CD4-positive, CD25-positive, alpha-beta regulatory T cell (primary cell): ENCODE measurements at places on chromosomes 4 and X.
A peak's percentile ranks its signal among the peaks of the same experiment; 100 is the strongest.

GRCh38 chrX:8049827-8050226 is 121.2 kb downstream of the VCX2 start:
- DNase-seq, result no peak

GRCh38 chr4:3261411-3262207 is 12.7 kb downstream of the MSANTD1 start:
- DNase-seq, result no peak

DNA sequence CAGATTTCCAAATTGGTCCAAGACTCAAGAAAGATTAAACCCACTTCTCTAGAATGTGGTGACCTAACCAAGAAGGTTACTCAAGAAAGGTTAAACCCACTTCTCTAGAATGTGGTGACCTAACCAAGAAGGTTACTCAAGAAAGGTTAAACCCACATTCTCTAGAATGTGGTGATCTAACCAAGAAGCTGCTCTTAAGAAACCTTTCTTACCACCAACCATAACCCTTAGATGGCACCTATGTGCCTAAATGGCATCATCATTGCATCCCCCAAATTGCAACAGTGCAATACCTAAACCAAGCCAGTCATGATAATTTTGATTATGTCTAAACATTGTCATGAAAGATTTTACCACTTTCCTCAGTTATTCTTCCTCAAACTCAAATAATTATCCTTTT is 49.2 kb downstream of the IDS start:
- DNase-seq, result no peak

DNA sequence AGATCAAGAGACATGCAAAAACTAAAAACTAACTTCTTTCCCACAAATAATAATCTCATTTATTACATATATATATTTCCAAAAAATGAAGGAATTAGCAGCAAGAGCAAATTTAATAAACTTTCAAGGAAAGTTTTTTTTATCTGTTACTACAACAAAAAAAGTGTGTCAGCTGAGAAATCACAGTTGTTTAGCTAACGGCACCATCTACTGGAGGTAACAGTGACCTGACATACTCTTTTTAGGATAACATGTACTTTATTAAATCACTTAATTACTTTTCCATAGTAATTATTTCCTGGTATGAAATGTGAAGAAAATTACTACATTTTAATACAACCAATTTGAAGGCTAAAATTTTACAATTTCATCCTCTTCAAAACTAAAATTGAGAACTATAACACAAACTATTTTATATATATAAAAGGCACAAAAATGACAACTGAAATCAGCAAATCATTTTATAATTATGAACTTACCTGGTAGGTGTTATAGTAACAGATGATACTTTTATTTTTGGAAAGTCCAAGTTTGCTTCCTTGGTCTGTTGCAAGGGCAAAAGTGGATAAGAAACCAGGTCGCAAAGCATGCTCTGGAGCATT is 9.1 kb downstream of the LAMTOR3 start:
- peak; percentile 73 for DNase-seq

DNA sequence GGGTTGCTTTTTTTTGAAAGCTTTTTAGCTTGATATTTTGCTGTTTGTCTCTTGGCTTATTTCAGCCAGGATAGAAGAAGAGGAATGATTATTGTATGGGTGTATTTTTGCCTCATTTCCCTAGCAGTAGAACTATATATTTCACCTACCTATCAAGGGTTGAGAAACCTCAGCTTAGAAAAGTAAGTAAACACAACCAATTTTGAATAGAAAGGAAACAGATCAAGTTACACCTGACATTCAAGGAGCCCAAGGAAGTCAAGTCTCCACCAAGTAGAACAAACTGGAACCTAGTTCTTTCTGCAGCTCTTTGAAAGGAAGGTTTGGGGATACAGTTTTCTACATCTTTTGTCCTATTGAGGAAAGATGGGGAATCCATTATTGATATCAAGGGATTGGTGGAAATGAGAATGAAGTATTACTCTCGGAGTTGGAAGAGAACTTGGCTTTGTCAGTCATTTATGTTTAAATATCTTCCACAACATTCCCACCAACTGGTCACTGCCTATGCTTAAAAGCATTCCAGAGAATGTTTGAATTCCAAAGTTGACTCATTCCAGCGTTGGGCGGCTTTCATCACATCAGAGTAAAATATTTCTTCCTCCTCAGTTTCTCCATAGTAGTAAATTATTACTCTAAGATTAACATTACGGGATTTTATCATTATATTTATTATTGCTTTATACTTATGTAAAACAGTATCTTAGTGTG is 207.8 kb upstream of the CNKSR2 start:
- no peak for DNase-seq

DNA sequence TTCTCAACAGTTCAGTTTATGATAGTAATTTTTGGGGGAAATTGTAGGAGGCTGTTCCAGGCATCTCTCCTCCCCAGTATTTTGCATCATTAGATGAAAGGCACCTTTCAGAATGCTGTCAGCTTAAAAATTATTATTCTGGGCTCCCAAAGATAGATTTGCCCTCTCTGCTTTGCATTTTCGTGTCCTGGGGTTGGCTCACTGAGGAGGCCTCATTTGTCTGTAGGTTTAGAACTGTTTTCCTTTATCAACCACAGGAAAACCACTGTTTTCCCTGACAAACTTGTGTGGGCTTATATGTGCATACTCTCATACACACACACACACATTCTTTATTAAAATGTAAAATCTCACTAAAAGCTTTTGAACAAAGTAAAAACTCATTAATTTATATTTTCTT is 197.2 kb upstream of the VCX3A start:
- DNase-seq, result no peak

GRCh38 chr4:20421603-20421985 is 169.9 kb downstream of the SLIT2 start:
- no peak for DNase-seq

DNA sequence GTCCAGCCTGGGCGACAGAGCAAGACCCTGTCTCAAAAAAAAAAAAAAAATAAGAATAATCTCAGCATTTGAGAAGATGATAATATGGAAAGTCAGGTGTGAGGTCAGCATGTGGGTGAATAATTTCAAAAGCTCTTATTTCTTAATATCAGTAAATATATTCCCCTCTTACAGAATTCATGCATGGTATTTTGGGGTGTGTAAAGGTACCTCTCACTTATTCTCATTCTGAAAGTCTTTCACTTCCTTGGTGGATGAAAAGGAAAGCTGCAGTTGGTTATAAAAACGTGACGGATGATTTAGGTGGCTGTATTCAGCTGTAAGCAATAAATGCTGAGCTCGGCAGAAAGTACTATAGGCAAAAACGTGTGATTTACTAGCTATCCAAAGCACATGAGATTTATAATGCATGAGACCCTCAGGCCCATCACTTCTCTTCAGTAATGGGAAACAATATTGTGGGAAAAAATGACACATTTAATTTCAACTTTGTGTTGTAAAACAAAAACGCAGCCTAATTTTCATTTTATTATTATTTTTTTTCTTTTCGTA is 353.2 kb upstream of the MAGEB2 start:
- DNase-seq, result no peak

GRCh38 chr4:100782356-100782755 is 264.5 kb upstream of the EMCN start:
- DNase-seq, result no peak

DNA sequence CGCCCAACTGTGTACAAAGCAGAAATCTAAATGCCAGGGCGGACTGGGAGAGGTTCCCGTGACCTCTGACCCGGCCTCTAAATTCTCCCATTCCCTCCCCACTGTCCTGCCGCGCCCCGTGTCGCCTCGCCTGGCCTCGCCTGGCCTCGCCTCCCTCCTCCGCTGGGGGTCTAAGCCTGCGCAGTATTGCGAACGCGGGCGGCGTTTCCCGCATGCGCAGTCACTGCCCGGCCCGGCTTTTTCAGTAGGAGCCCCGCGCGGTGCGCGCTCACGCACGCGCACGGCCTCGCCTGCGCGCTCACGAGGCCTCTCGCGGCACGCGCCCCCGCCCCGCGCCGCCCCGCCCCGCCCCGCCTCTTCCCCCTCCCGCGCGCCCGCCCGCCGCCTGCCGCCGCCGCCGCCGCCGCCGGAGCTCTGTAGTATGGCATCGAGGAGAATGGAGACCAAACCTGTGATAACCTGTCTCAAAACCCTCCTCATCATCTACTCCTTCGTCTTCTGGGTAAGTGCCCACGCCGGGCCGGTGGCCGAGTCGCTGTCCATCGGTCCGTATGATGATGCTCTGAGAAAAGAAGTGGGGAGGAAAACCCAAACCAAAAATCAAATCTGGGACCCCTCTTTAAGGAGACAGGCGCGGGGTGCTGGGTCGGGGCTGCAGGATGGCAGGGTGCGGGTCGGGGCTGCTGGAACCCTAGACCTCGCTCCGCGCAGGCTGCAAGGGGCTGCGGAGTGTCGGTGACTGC is at the start of gene TSPAN7:
Gene TSPAN7, plus strand, starts transcription at position 417 of the 743 bp plus-strand sequence. Its CDS starts 5 bp downstream, at position 422.
- DNase-seq, result peak; percentile 52

- DNase-seq, result no peak
These were observed 203.0 kb downstream of the ARAP2 start for GRCh38 chr4:36041340-36041739.

DNA sequence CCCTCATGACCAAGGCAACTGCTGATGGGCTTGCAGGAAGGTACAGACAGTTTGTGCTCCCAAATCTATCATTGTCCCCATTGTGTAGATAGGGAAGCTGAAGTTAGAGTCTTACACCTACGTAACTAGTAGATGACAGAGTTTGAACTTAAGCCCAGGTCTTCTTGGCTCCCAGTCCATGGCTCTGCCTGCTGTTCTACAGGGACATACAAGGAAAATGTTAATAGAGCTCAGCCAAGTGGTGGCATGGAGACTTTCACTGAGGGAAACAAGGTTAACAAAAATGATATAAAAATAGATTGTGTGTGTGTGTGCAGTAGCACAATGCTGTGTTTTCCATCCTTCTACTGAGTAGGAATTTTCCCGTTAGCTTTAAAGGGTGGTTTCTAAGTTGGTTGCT is 936.5 kb downstream of the RPA4 start:
- DNase-seq, result no peak

GRCh38 chr4:113878668-113879067 is 100.8 kb downstream of the ARSJ start:
- no peak for DNase-seq

GRCh38 chr4:186934841-186935443 is 211.3 kb upstream of the FAT1 start:
- DNase-seq, result no peak

GRCh38 chr4:172256820-172257219 is 443.6 kb downstream of the GALNTL6 start:
- no peak for DNase-seq

- peak; percentile 28 for DNase-seq
These were observed 60.4 kb upstream of the TAF9B start for GRCh38 chrX:78199851-78200250.

- DNase-seq, result no peak
These were observed 113.7 kb upstream of the LSM6 start for GRCh38 chr4:146061610-146062334.

DNA sequence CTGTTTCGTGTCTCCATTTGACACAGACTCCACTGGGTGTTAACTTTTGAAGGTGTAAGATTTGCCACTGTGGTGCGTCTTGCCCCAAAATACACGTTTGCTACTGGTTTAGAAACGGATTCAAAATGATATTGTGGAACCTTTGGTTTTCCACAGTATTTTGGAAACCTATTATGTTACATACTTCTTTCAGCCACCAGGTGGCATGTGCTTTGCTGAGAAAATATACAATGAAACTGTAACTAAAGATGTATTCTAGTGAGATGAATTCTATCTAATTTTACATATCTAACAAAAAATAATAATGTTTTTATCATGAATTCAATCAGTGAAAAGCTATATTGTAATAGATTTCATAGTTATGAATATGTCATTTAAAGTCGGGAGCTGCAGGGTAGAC is 28.4 kb upstream of the SLITRK4 start:
- no peak for DNase-seq

GRCh38 chrX:108097380-108097779 is 5.8 kb downstream of the ATG4A start:
- no peak for DNase-seq

- DNase-seq, result peak; percentile 58
These were observed 3.1 kb downstream of the LEF1 start for GRCh38 chr4:108165586-108165985.

- DNase-seq, result no peak
These were observed 109.6 kb upstream of the FTHL17 start for GRCh38 chrX:31181377-31182000.

DNA sequence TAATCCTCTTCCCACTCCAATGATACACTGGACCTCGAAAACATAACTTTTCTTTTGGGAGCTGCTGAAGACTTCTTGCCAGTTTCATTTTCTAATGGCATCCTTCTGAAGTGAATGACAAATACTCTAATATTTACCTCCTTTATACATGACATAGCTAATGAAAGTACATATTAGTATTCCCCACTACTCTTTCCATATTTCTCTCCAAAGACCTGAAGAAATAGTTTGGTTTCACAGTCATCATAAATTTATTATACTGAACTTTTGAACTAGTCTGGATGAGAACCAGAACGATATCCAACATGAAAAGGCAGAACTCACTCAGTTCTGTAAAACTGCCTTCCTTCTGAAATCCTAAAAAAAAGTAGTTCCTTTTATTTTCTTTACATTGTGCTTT is 139.1 kb downstream of the GPC3 start:
- DNase-seq, result no peak

DNA sequence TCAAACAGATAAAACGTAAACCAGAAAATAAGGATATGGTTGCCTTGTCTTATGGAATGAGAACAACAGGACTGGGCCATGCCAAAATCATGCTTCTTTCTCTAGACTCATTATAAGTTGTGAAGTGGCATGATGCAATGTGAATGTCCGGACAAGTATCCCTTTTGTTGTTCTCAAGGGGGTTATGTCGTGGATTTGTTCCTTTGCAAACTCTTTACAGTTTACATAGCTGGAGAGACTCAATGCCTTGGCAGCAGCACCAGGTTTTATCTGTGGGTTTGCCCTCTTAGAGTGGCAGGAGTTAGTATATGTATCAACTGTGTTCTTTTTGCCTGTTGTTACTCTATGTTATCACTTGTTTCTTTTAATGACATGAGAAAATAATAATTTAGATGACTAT is 41.4 kb downstream of the SPRY1 start:
- no peak for DNase-seq

- no peak for DNase-seq
These were observed 10.4 kb downstream of the CXCL8 start for GRCh38 chr4:73750730-73751129.
